ENCODE measurements at places on chromosomes 12 and 14.

- no peak for DNase-seq
Measured at GRCh38 chr12:106139422-106140171, 843 bp upstream of the NUAK1 start.

DNA sequence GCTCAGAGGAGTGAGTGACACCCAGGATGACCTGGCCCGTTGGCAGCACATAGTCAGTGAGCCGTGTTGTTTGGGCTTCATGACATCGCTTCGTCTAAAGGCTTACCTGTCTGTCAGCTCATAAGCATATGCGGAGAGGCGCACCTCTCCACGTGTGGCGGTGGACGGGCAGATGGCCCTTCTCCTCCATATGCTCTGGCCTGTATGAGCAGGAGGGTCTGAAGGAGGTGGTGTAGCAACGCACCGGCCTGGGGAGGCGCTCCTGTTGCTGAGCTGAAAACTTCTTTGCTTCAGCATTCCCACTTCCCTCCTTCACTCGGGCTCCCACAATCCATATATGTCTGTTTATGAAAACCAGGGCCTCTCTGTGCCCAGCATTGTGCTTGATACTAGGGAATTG lies 186.1 kb downstream of the TSPAN9 start:
- no peak for DNase-seq

GRCh38 chr12:123062681-123063486 lies 82.4 kb downstream of the ARL6IP4 start:
- DNase-seq = no peak

- no peak for DNase-seq
Measured at GRCh38 chr12:52910248-52910883, 5.5 kb upstream of the KRT8 start.

DNA sequence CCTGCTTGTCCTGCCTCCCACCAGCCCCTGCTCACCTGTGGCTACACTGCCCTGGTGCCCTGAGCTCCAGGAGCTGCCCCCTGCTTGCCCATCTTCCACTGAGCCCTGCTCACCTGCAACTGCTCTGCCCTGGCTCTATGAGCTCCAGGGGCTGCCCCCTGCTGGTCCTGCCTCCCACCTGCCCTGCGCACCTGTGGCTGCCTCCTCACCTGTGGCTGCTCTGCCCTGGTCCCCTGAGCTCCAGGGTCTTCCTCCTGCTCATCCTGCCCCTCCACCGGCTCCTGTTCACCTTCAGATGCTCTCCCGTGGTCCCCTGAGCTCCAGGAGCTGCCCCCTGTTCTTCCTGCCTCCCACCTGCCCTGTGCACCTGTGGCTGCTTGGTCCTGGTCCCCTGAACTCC lies 247.6 kb downstream of the TMEM121 start:
- DNase-seq = no peak

- DNase-seq = no peak
Measured at GRCh38 chr12:111677186-111677585, 8.6 kb downstream of the BRAP start.

DNA sequence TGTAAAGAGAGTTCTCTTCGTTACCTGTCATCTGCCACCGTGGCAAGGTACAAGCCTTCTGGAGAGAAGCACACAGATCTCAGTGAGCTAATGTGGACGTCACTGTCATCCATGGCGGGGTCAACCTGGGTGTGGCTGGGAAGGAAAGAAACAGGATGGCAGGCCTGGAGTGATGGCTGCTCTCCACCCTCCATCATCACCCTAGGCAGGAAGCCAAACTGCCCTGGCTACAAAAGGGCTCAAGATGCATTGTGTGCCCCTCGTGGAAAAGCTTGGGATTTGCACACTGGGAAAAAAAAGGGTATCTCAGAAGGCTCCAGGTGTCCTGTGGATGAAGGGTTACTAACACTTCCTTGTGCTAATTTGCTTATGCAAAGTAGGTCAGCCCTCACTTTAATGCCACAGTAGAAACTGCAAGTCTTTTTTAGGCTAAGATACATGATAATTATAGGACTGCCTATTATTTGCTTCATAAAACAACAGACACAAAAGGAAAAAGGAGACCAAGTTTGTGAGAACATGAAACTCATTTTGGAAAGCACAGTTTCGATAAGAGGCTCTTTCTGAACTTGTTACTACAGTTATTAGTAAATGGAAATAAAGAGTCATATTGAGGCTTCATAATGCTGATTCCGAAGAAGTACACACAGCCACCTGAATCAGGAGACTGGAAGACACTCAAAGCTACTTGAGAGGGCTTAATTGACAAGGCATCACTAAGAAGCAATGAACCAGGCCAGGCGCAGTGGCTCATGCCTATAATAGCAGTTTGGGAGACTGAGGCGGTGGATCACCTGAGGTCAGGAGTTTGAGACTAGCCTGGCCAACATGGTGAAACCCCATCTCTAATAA lies 18.9 kb downstream of the RFC5 start:
- DNase-seq = no peak

Measured in CD4-positive, alpha-beta T cell treated with Interleukin-21 for 1 hour (primary cell).